ENCODE measurements at places on chromosomes 6 and 20.
A peak's percentile ranks its signal among the peaks of the same experiment; 100 is the strongest.

- no peak for DNase-seq
Observed at GRCh38 chr6:169986848-169987498, 235.6 kb downstream of the ERMARD start.

GRCh38 chr6:49540614-49541013, 9.9 kb upstream of the C6orf141 start:
- DNase-seq, result peak; percentile 44

GRCh38 chr6:148934539-148934938, 187.7 kb downstream of the UST start:
- DNase-seq, result peak; percentile 10

- DNase-seq, result no peak
Observed at GRCh38 chr6:168789699-168790098, 348.7 kb downstream of the SMOC2 start.

DNA sequence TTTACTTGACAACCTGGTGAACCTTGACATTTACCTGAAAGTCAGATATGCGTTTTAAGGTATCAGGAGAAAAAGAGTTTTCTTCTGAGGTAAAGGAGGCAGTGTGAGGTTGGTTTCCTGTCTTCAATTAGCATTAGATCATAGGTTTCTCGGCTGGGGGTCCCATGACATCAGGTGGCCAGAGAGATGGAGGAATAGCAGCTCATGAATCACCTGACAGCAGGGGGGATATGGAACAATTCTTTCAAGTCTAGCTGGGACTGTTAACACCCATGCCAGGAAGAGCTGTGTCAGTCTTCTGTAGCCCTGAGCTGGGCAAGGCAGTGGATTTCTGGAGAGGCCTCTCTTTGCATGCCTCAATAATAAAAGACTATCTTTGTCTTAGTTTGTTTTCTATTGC, 108.0 kb upstream of the TMEM170B start:
- DNase-seq, result peak; percentile 64

DNA sequence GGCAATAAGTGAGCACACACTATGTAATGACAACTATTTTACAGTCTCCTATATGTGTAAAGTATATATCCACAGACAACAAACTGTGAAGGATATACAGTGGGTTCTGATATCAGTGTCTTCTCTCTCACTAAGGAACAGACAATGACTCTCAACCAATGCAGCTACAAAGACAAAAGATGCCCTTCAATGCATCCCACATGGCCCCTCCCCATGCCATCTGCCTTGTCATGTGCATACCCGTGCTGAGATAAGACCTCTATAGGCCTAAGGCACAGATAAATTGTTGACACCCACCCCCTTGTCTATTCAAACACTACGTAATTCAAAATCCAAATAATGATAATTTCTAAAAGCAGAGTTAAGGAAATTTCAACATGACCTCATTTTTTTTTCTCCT, 1123.5 kb upstream of the MAP3K7 start:
- DNase-seq, result no peak

GRCh38 chr6:152572338-152573088, 64.6 kb downstream of the SYNE1 start:
- DNase-seq, result peak; percentile 78

GRCh38 chr20:57048027-57048869, 218.2 kb downstream of the BMP7 start:
- peak; percentile 60 for DNase-seq

DNA sequence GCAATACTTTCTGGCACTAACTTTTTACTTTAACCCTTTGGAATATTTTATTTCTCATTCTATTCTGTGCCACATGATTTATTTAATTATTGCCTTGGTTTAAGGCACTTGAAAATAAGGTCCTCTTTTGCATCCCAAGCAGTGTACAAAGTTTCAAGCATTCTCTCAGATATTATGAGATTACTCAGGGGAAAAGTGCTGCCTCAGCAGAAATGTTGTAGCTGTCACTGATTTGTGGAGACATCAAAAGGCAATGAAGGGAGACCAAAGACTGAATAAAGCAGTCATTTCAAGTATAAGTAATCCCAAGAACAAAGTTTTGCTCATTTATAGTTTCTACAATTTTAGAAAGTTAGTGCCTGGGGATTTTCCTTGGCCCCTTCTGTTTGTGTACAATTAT, 253.0 kb downstream of the RNF144B start:
- peak; percentile 45 for DNase-seq

GRCh38 chr6:15507746-15508145, 155.1 kb downstream of the DTNBP1 start:
- no peak for DNase-seq

- peak; percentile 48 for DNase-seq
Observed at GRCh38 chr20:17505636-17506517, 25.3 kb downstream of the BFSP1 start.

GRCh38 chr20:1685304-1686052, 27.9 kb upstream of the SIRPG start:
- no peak for DNase-seq

- DNase-seq, result peak; percentile 76
Observed at GRCh38 chr6:32194825-32195651, 2.6 kb upstream of the GPSM3 start.

DNA sequence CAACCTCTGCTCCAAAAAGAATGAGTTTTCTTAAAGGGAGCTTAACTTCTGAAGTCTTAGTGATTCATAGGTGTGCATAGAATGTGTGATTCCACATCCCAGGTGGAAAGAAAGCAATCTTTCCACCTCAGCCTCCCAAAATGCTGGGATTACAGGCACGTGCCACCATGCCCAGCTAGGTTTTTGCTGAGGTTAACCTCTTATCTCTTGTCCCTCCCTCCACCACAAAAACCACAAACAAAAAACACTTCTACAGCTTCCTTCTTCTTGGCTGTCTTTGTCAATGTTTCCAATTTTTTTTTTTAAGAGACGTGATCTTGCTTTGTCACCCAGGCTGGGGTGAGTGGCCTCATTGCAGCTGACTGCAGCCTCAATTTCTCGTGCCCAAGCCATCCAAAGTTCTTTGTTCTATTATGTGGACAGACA, 8.1 kb upstream of the CSE1L start:
- DNase-seq, result no peak

- no peak for DNase-seq
Observed at GRCh38 chr6:34922177-34922663, 33.2 kb downstream of the ANKS1A start.

GRCh38 chr6:79762370-79762769, 131.2 kb downstream of the SH3BGRL2 start:
- DNase-seq, result peak; percentile 27

- peak; percentile 51 for DNase-seq
Observed at GRCh38 chr6:39731565-39731964, 6.4 kb upstream of the KIF6 start.

DNA sequence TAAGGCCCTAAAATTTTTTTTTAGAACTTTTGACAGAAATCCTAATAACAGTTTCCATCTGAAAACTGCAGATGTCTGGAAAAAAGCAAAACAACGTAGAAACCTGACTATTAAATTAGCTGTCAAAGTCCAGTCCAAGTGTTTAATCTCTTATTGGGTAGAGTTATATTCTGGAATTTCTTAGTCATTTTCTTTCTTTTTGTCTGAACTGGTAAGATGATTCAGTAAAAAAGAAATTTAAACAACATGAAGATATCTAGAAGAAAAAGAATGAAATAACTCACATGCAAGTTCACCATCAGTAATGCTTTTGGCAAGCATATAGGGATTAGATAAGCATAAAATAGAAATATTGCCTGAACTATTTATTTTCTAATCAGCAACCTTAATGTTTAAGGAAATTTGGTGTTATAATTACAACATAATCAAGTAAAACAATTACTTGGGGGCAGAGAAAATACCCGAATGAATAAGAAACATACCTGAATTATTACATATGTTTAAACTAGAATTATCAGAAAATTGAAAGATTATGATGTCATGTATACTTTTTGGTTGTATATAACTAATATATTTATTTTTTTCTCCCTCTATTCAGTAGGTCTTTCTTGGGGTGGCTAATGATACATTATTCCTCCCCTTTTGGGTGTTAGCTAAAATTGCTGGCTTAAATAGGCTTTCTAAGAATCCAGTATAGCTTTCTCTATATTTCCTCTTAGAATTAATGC, 51.1 kb downstream of the FAM83B start:
- DNase-seq, result no peak

- no peak for DNase-seq
Observed at GRCh38 chr20:19074828-19075516, 137.5 kb upstream of the SLC24A3 start.

GRCh38 chr6:51778666-51779065, 308.7 kb downstream of the PKHD1 start:
- no peak for DNase-seq

GRCh38 chr6:35583893-35584688, 71.4 kb upstream of the TULP1 start:
- peak; percentile 79 for DNase-seq

- no peak for DNase-seq
Observed at GRCh38 chr20:58992911-58993310, 11.9 kb downstream of the NELFCD start.

GRCh38 chr6:25006565-25007001, 70.8 kb upstream of the RIPOR2 start:
- DNase-seq, result no peak

GRCh38 chr6:54907355-54907754, 60.8 kb downstream of the FAM83B start:
- DNase-seq, result no peak

DNA sequence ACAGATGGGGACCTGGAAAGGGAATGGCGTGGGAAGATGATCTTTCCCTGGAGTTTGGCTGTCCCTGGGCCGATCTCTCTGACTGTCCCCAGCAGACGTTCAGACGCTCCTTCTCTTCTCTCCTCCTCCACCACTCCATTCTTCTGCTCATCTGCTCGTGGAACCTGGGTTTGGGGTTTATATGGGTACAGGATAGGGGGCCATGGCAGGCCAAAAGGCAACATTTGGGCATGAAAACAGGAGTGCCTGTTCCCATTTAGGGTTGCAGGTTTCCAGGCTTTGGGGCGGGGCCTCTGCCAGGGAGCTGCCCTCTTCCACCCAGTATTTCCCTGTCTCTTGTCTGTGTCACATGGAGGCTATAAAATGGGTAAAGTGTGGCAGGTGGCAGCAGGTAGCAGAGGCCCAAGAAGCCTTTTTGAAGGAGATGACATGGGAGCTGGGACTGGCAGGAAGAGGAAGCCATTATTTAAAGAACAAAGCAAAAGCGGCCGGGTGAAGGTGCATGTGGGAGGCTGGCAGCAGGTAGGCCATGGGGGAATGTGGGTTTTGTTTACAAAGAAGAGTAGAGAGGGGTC, 203.7 kb downstream of the BMP7 start:
- no peak for DNase-seq

GRCh38 chr6:157974341-157974894, 7.2 kb upstream of the SYNJ2 start:
- DNase-seq, result no peak

DNA sequence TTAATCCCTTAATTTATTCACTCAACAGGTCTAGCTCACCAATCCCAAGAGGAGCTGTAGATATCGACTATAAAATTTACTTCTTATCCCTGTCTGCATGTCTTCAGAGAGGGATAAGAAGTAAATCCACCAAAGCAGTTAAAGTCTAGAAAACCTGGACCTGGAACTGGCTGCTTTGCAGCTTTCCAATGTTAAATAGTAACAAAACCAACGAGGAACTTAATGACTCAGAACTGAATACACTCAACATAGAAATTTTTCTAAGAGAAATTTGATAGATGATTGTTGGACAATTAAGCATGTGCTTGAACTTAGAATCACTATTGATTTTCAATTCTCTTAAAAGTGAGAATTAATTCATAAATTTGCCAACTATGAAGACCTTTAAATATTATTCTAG, 11.5 kb upstream of the TMEM244 start:
- DNase-seq, result no peak

DNA sequence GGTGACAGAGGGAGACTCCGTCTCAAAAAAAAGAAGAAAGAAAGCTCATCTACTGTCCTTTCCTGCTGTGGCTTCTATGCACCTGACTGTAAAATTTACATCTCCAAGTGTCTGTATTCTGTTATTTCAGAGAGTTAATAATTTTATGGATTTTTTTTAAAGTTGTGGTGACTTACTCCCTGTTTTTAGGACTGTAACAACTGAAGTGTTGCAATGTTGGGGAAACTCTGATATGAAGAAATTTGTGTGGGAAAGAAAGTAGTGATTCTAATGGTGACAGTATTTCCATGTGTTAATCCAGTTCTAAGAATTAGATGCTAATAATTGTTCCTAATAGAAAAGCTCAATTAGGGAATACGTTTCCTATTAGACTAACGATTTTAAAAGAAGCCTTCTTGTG, 27.4 kb downstream of the STX11 start:
- DNase-seq, result no peak

GRCh38 chr6:17385660-17386059, 7.7 kb upstream of the CAP2 start:
- peak; percentile 22 for DNase-seq

- DNase-seq, result no peak
Observed at GRCh38 chr6:27700337-27700736, 211.9 kb downstream of the OR2B2 start.

- DNase-seq, result no peak
Observed at GRCh38 chr6:95448208-95448607, 129.1 kb upstream of the MANEA start.

DNA sequence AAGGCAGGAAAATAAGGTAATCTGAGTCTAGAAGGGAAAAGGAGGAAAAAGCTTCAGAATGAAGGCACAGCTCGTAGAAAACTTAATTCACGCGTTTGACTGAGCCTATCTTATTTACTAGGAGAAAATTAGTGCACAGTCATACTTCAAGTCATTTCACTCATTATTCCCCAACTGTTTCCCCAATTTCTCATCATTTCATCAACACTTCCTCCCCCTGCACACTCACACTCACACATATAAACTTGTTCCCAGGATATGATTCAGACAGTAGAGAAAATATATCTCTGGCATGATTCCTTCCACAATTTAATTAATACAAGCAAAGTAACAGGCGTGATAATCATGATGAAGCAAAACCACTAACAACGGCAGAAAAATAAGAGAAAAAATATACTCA, 94.5 kb upstream of the F13A1 start:
- no peak for DNase-seq

GRCh38 chr20:48285656-48286055, 500.4 kb upstream of the SULF2 start:
- DNase-seq, result no peak

- DNase-seq, result no peak
Observed at GRCh38 chr20:48766205-48766604, 61.6 kb downstream of the PREX1 start.

DNA sequence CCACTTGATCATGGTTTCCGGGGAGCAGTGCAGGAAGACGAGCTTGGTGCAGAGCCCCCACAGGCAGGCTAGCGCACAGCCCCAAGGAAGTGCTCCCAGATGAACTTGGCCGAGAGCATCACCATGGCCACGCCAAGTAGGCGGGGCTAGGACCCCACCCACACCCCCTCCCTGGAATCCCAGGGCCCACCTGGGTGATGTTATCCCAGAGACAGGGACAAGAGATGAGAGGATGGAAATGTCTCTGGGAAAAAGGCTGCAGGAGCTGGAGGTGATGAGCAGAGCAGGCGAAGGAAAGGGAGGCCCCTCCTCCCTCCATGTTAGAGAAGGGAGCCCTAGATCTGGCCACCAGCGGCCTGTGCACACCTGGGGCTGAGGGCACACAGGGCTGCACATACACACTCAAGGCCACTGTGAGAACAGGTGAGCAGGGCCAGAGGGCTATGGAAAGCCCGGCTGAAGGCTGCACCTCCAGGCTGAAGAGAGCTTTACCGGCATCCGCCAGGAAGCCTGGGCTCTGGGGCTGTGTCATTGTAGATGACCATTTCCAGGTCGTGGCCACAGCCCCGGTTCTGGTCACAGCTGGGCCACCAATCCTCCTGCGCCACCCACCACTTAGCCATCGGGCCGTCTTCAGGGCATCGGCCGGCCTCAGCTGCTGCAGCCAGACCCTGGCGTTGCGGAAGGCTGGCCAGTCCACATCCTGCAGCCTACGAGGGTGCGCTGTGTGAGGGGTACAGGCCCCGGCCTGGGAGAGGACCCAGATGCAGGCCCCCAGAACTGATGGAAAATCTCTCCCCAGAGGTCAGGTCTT, 24.9 kb downstream of the NPEPL1 start:
- DNase-seq, result no peak
